GM23248 (cell line): ENCODE measurements at places on chromosomes 1 and 21. TPM values are rescaled to one million over a fixed set of nuclear protein-coding genes. Genes with fewer than 3 reads are reported as not detected.

DNA sequence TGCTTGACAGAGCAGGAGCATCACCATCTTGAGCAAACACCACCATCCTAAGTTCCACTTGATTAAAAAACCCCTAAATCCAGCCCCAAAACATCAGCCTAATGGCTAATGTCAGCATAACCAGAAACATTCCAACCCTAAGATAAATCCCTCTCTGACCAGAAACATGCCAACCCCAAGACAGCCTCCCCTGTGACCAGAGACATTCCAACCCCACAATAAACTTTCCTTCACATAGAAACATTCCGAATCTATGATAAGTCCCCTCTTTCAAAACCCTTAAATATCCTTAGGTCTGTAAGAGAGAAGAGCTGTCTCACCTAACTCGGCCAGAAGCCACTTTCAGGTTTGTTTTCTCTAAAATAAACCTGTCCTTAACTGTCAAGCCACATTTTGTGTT, 17.4 kb upstream of the SLC2A5 start:
- DNase-seq: peak; percentile 41
- no peaks in the 10 kb centered on the region for H3K36me3 ChIP-seq
- H3K27me3 ChIP-seq: peaks cover 16% of the 10 kb centered on the region
- H3K4me1 ChIP-seq: 0 out of 2 replicates have a peak, but pooled peaks cover 7% of the 10 kb centered on the region
- H3K4me3 ChIP-seq: no peak overlapping the region

DNA sequence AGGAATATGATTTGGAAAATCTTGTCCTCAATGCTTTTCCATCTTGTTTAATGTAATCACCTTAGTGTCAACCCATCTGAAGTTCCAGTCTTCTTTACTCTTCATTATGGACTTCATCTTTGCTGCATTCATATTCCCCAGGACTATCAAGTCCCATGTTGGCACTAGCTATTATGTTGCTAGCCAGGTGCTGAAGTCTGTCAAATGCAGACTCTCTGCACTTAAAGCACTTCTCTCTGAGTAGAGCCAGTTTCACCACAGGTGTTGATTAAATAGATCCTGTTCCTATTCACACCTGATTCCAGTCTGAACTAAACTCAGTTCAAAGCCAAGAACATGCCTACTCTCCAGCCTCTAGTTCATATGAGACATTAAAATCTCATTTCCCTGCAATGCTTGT, 75.0 kb upstream of the PKN2 start:
- H3K36me3 ChIP-seq: no peaks in the 10 kb centered on the region
- no peak overlapping the region for H3K27ac ChIP-seq
- DNase-seq: peak; percentile 9
- H3K27me3 ChIP-seq: no peaks in the 10 kb centered on the region

- no peak overlapping the region for H3K4me3 ChIP-seq
- H3K27me3 ChIP-seq: no peaks in the 10 kb centered on the region
- no peak overlapping the region for H3K27ac ChIP-seq
- no peak for DNase-seq
- H3K36me3 ChIP-seq: no peaks in the 10 kb centered on the region
These were observed 32.8 kb upstream of the PTBP2 start for GRCh38 chr1:96688767-96689166.

DNA sequence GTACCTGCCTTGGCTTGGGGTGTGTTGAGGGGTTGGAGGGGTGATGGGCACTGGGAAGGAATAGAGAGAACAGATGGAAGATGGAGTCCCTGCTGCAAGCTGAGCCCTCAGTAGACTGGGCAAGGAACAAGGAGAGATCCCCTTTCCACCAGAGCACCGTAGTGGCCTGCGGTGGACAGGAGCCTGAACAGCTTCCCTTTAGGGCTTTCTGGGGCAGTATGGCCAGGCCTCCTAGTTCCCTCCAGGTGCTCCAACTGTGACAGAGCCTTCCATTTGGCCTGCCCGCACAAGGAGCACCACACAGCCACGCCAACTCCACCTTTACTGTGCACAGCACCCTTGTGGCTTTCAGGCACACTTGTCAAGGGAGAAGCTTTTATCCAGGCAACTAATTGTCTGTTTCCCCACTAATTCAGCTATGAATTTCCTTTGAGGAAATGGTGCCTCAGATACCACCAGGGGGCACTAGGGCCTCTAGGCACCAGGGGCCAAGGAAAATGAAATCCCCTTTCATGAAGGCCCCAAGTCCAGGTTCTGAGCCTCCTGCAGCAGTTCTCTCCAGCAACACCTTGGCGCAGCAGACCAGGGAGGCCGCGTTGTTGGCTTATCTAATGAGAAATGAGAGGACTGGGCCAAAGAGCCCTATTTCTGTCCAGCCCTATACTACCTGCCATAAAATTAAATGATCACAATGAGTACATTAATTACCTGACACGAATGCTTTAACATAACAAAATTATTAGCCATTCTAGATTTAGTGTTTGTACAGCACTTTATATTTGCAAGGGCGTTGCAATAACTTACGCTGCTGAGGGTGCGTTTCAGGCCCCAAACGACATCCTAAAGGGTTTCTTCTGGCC, 23.1 kb upstream of the ERI3 start:
- H3K4me1 ChIP-seq: no peaks in the 10 kb centered on the region
- H3K27me3 ChIP-seq: peaks cover 19% of the 10 kb centered on the region; the same call in 1 of the 2 replicates
- H3K4me3 ChIP-seq: no peak overlapping the region
- H3K36me3 ChIP-seq: no peaks in the 10 kb centered on the region

- H3K27me3 ChIP-seq: no peaks in the 10 kb centered on the region
- peaks cover 18% of the 10 kb centered on the region for H3K4me1 ChIP-seq
- DNase-seq: no peak
- H3K27ac ChIP-seq: no peak overlapping the region
- no peak overlapping the region for H3K4me3 ChIP-seq
- peaks cover 40% of the 10 kb centered on the region for H3K36me3 ChIP-seq
These were observed 71.2 kb downstream of the DAP3 start for GRCh38 chr1:155759966-155760630.

- peaks cover 7% of the 10 kb centered on the region for H3K27me3 ChIP-seq
- DNase-seq: no peak
- H3K4me1 ChIP-seq: no peaks in the 10 kb centered on the region
- no peaks in the 10 kb centered on the region for H3K36me3 ChIP-seq
- H3K4me3 ChIP-seq: no peak overlapping the region
These were observed 9.2 kb downstream of the TLCD4 start for GRCh38 chr1:95126366-95126765.

- peak; percentile 60 for DNase-seq
- no peak overlapping the region for H3K27ac ChIP-seq
- no peaks in the 10 kb centered on the region for H3K27me3 ChIP-seq
- H3K36me3 ChIP-seq: no peaks in the 10 kb centered on the region
- no peak overlapping the region for H3K4me3 ChIP-seq
- H3K4me1 ChIP-seq: peaks cover 7% of the 10 kb centered on the region
These were observed 19.8 kb upstream of the HSPG2 start for GRCh38 chr1:21956720-21957552.

DNA sequence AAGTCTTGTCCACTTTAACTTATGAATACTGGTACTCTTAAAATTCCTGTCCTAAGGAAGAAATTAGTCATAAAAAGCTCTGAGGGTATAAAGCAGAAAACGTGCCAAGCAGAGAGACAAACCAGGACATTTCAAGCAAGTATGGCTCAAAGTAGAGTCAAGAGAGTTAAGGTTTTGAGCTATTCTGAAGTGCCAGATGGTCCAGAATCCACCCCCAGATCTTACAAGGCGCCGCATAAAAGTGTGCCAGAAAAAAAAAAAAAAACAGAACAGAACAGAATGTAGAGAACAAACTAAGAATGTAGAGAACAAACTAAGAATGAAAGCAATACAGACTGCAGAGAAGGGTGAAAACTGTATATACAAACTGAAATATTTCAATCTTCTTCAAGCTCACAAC, 12.5 kb downstream of the EPS15 start:
- H3K36me3 ChIP-seq: no peaks in the 10 kb centered on the region
- peak overlapping the region; percentile 41 for H3K4me3 ChIP-seq
- peak; percentile 87 for DNase-seq
- peak overlapping the region; percentile 27 for H3K27ac ChIP-seq
- H3K27me3 ChIP-seq: no peaks in the 10 kb centered on the region
- peaks cover 15% of the 10 kb centered on the region for H3K4me1 ChIP-seq

DNA sequence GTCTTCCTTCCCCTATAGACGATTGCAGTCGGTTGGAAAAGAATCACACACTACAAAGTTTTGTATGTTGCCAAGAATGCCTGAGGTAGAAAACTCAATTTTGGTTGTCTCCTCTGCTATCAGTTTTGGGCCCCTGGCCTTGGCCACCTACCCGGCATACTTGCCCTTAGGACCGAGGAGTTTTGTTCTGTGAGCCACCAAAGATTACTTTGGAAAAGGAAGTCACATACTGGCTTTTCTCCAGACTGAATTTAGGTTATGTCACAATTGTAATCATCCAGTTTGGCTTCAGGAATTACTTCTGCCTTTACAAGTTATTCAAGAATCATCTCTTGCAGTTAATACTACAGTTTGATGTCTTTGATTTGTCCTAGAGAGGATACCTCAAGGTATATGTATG, 71.4 kb downstream of the RGL1 start:
- no peak overlapping the region for H3K27ac ChIP-seq
- no peaks in the 10 kb centered on the region for H3K27me3 ChIP-seq
- peak; percentile 22 for DNase-seq
- no peak overlapping the region for H3K4me3 ChIP-seq
- peaks cover 40% of the 10 kb centered on the region for H3K4me1 ChIP-seq

DNA sequence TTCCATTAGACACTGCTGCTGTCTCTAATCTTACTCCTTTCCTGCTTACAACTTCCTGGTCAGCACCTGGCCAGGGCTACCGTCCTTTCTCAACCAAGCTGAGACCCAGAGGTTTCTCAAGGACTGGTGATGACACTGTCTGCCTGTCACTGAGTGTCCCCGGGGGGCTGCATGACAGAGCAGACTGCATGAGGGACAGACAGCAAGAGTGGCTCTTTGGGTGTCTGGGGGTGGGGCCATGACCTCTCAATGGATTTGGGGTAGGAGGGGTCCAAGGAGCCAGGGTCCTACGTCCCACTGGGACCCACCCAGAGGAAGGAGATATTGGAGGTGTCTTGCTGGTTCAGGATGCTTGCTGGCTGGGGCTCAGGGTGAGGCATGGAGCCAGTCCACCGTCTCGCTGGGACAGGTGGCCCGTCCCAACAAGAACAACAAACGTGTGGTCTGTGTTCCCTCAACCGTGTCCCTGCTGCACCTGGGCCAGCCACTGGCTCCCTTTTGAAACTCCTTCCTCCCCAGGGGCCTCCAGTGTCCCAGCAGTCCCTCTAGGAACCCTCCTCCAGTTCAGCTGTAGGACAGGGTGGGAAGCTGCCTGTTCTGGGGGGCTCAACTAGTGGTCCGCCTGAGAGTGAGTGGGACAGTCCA, 344.6 kb upstream of the AJAP1 start:
- no peaks in the 10 kb centered on the region for H3K36me3 ChIP-seq
- no peaks in the 10 kb centered on the region for H3K27me3 ChIP-seq
- H3K4me3 ChIP-seq: no peak overlapping the region
- no peaks in the 10 kb centered on the region for H3K4me1 ChIP-seq

- H3K27ac ChIP-seq: no peak overlapping the region
- no peaks in the 10 kb centered on the region for H3K36me3 ChIP-seq
- no peaks in the 10 kb centered on the region for H3K4me1 ChIP-seq
- H3K27me3 ChIP-seq: peaks cover 9% of the 10 kb centered on the region
- no peak for DNase-seq
These were observed 27.2 kb upstream of the COL24A1 start for GRCh38 chr1:86183810-86184209.

DNA sequence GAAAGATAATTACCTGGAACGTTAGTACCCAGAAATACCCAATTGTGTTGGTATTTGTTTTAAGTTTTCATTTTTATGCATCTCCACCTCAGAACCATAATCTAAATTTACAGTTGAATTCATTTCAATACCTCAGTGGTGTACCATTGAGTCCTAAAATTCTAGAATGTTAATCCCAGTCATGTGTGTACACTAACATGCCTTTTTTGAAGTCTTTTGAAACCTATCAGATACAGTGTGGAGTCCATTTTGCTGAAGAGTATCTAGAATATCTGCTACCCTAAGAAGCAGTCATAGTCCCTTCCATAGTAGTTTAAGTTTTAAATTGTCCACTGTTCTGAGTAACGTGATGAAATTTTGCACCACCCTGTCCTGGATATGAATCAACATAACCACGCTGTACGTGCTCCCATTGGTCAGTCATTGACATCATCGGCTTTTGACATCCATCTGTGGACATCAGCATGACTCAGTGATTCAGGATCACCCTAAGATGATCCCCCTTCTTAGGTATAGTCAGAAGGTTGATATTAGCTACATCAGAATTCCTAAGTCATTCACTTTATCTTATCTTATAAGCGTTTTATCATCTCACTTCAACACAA, 7.5 kb upstream of the ASH1L start:
- H3K4me3 ChIP-seq: no peak overlapping the region
- no peaks in the 10 kb centered on the region for H3K27me3 ChIP-seq

GRCh38 chr1:30034627-30035521, 688.5 kb downstream of the MATN1 start:
- no peaks in the 10 kb centered on the region for H3K4me1 ChIP-seq
- no peak overlapping the region for H3K4me3 ChIP-seq
- H3K27me3 ChIP-seq: 0 out of 2 replicates have a peak, but pooled peaks cover 2% of the 10 kb centered on the region
- DNase-seq: peak; percentile 8
- no peak overlapping the region for H3K27ac ChIP-seq

GRCh38 chr1:113057006-113057405, 16.0 kb upstream of the LRIG2 start:
- H3K36me3 ChIP-seq: no peaks in the 10 kb centered on the region
- DNase-seq: no peak

DNA sequence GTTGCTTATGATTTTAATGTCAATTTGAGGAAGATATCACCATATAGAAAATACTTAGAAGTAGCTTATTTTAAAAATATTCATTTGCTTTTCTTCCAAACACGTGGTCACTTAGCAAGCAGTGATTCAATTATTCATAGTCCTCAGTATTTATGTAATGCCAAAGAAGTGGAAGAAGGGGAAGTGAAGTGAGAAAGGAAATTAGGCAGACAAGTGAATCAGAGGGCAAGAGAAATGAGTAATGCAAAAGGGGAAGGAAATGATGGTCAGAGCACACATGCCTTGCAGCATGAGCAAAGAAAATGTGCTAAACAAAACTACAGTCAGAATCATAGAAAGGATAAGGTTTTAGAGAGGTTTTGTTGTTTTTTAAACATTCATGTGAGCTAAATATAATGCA, 31.8 kb downstream of the SDCCAG8 start:
- peaks cover 44% of the 10 kb centered on the region for H3K4me1 ChIP-seq
- no peaks in the 10 kb centered on the region for H3K36me3 ChIP-seq
- H3K27me3 ChIP-seq: no peaks in the 10 kb centered on the region

The MIXL1 gene
- not detected in 2 replicates for polyA plus RNA-seq

The CAMK2N1 gene
- 28.6 and 28.8 TPM in 2 replicates for polyA plus RNA-seq

The C1QB gene
- polyA plus RNA-seq: not detected in 2 replicates

The XKR8 gene
- 8.9 and 10.0 TPM in 2 replicates for polyA plus RNA-seq

The COA6 gene
- polyA plus RNA-seq: 44.7 and 52.2 TPM in 2 replicates

The TFF2 gene
- polyA plus RNA-seq: not detected in 2 replicates

The TAF12 gene
- polyA plus RNA-seq: 45.0 and 45.6 TPM in 2 replicates

The AMY1B gene
- polyA plus RNA-seq: not detected in 2 replicates

The TGFBR3 gene
- polyA plus RNA-seq: 16.2 and 17.7 TPM in 2 replicates

The CYP4B1 gene
- polyA plus RNA-seq: not detected in 2 replicates
